Aortic smooth muscle cell (primary cell): ENCODE measurements at places on chromosomes 3 and 15. TPM values are rescaled to one million over a fixed set of nuclear protein-coding genes. Genes with fewer than 3 reads are reported as not detected.

LEKR1 gene
- 0.19 and 0.26 TPM in 2 replicates for total RNA-seq

FEZF2 gene
- not detected in 2 replicates for total RNA-seq

GOLGA6B gene
- total RNA-seq = not detected in 2 replicates

PCOLCE2 gene
- 586 and 643 TPM in 2 replicates for total RNA-seq

CRABP1 gene
- not detected in 2 replicates for total RNA-seq

PLS1 gene
- total RNA-seq = 0.37 and 0.66 TPM in 2 replicates

DLL4 gene
- 0.56 and 1.5 TPM in 2 replicates for total RNA-seq

OR5K1 gene
- total RNA-seq = not detected in 2 replicates

CLDN1 gene
- total RNA-seq = not detected in 2 replicates

CCR2 gene
- total RNA-seq = not detected in 2 replicates
